ENCODE measurements at places on chromosomes 2 and 18.

GRCh38 chr2:46388881-46389280 lies 90.5 kb upstream of the TMEM247 start:
- no peak for DNase-seq

- DNase-seq: no peak
These were observed 92.3 kb downstream of the B3GNT2 start for GRCh38 chr2:62287899-62288880.

DNA sequence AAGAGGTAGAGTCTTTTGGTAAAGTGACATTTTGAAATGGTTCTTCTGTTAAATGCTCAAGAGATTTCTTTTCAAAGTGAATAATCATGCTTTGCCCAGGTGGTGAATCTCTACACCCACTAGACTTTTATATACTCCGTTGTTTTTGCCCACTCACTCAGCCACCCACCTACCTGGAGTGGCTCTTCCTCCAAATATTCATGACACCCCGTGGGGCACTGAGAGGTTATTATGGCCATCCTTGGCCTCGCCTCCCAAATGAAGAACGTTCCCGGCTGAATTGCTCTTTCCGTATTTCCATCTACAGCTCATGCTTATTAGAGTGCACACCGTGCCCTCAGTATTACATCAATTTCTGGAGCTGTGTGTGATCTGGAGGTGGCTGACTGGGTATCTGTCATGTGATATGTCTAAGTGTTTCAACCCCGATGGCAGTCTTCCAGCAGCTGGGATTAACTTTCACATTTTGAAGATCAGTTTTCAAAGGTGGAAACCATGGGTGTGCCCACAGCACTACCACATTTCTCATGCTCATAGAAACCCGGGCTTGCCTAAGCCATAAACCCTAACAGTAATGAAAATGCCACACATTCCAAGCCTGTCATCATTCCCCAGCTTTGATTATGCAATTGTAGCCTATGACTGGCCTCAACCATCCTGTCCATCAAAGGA lies 406.6 kb upstream of the MMADHC start:
- DNase-seq: no peak

DNA sequence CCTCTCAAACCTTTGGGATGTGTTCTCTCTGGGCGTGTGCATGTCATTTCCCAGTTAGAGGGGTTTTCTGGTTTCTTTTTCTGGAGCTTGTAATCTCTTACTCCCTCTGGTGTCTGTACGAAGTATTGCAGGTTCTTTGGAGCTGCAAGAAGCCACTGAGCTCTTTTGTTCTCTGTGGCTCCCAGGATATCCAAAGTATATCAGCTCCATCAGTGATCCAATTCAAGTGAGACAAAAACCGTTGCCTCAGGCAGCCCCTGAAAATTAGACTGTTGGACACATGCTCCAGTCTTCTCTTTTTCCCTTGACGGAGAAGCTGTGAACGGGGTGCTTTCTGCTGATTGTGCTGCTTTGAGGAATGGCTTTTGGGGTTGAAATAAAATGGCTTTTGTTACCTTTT lies 59.0 kb upstream of the LDLRAD4 start:
- DNase-seq: no peak

DNA sequence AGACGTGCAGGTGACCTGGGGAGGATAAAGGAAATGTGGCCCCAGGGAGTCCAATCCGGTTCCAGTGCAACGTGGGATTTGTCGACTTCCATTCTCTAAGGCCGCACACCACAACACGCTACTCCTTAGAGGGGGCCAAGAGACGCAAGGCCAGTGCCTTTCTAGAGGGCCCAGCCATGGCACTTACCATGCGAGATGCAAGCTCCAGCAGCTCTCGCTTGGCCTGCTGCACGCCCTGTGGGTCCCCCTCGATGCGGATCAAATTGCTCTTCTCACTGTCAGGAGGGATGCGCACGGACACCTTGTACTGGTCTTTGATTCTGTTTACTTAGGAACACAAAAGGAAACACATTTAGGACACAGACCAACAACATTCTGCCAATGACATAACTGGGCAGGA lies 61.2 kb downstream of the ANO7 start:
- no peak for DNase-seq

DNA sequence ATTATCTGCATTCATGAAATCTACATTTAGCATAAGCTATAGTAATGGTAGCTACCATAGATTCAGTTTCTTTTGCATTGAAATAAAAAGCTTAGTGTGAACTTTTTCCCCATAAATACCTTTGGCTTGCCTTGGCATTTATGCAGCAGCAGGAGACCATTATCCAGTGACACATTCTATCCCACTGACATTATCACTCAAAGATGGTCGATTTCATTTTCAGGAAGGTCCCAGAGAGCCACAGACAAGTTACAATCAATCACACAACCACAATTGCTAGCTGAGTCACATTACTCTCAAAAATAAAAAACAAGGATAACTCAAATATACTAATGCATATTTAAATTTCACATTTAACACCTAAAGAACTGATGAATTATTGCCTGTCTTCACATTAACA lies 512.7 kb upstream of the CDH2 start:
- DNase-seq: no peak

Measured in T-helper 17 cell (primary cell).